ENCODE measurements at places on chromosomes 7 and 10. TPM values are rescaled to one million over a fixed set of nuclear protein-coding genes. Genes with fewer than 3 reads are reported as not detected.

KEL gene
- total RNA-seq: 0.12 TPM

AMZ1 gene
- total RNA-seq: 0.22 TPM

ZKSCAN1 gene
- total RNA-seq: 10.6 TPM

PNLIPRP2 gene
- not detected for total RNA-seq
